ENCODE measurements at places on chromosomes 13 and 19.
A peak's percentile ranks its signal among the peaks of the same experiment; 100 is the strongest.

GRCh38 chr13:21124852-21125251 lies 51.5 kb downstream of the SKA3 start:
- DNase-seq: peak; percentile 57

- DNase-seq: no peak
These were observed 6.4 kb downstream of the DACH1 start for GRCh38 chr13:71860547-71861138.

DNA sequence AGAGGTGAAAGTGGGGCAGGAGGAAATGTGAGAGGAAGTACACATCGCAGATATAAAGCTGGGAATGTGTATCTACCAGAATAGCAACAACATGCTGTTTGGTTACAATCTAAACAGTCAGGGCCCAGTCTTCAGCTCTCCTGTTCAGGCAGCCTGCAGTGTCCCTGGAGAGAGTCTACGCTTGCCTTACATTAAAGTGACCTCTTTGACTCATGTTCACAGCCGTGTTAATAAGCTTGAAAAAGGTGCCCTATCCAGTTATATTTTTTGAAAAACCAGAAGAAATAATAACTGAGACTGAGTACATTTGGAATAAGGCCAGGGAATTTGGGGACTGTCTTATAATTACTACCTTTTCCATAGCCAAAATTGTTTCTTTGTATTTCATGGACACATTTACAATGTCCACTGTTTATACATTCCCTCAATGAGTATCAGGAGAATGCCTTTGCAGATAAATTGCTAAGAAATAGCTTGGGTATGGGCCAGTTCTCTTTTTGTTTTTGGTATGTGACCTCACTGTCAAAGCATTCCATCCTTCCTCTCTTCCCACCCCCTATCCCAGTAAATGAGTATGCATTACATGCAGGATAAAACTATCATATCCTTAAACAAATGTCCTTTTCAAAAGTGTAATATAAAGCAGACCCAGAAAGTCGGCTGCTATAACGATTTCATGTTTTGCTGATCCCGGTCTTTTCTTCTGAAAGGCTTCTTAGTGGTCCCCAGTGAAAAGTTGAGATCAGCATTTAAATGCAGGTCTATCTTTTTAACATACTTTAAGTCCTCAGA lies 82.6 kb downstream of the PCDH9 start:
- DNase-seq: no peak

DNA sequence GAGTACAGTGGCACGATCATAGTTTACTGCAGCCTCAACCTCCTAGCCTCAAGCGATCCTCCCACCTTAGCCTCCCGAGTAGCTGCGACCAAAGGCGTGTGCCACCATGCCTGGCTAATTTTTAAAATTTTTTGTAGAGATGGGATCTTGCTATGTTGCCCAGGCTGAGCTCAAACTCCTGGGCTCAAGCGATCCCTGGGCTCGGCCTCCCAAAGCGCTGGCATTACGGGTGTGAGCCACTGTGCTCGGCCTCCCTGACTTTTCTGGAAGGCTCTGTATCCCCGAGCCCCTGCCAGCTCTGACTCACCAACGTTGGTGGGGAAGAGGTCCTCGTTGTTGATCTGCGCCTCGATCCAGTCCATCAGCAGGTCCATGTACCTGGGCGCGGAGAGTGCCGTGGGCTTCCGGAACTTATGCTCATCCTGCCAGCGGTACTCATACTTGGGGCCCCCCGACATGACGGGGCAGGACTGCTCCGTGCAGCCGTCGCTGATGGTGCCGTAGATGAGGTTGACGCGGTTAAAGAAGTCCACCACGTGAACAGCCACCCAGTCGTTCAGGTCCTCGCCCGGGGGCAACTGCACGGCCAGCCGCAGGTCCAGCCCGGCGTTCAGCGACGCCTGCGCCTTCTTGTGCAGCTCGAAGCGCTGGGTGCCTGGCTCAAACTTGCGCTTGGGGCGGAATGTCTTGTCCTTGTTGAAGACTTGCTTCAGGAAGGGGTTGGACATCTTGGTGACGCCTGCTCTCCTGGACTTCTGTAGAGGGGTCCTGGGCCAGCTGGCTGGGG lies 18.1 kb downstream of the MOB3A start:
- no peak for DNase-seq

DNA sequence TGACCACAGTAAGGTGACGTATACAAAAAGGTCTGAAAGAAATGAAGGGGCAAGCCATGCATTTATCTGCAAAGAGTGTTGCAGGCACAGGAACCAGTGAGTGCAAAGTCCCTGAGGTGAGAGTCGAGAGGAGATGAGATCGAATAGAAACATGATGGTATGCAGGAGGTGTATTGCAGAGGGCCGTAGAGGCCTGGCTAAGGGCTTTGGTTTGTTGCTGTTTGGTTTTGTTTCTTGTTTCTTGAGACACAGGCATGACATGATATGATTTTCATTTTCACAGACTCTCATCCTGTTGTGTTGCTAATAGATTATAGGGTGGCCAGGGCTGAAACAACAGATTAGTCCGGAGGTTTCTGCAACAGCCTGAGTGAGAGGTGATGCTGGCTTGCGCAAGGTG lies 80.4 kb downstream of the HSPH1 start:
- no peak for DNase-seq

DNA sequence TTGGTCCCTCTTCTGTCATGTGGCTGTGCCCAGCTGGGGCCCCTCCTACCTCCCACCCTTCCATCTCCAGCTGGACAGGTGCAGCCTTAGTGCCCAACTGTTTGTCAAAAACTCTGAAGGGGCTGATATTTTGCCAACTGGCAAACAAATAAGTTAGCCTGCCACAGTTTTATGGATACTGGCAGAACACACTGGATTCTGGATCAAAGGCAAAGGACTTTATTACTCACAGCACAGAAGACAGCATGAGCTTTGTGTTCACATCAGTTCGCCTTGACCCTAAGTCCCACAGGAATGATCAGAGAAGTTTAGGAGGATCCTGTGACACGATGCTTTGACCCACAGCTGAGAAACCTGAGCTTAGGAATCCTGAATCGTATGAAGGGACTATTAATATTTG lies 16.4 kb downstream of the KLK2 start:
- no peak for DNase-seq

DNA sequence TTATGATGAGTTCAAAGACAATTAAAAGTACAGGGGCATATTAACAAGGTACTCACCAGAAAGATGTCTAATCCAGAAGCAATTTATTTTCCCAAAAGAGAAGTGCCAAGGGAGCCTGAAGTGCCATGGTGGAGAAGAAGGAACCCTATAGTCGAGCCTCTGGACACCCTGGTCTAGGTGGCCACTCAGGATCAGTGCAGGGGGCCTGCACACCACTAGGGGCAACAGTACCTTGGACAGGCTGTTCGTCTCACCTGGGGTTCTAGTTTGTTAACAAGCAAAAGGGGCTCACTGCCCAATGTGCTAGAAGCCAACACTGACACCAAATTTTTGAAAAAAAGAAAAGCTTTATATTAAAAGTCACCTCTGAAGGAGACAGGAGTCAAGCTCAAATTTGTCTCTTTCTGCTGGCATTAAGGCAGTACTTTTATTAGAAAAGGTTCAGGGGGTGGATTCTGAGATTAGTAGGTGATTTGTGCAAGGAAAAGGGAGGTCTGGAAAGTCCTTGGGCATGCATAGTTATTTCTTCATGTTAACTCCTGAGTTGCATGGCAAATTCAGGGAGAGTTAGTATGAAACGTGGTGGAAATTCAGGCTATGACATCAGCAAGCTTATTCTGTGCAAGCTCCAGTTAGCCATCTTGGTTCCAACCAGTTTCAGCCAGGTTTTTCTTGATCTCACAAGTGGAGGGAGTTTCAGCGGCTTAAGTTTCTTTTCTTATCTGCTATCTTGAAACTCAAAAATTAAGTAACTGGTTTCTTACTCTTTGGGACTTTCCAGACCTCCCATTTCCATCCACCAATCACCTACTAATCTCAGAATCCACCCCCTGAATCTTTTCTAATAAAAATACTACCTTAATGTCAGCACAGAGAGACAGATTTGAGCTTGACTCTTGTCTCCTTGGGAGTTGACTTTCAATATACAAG lies 884 bp upstream of the CBY2 start:
- DNase-seq: no peak

DNA sequence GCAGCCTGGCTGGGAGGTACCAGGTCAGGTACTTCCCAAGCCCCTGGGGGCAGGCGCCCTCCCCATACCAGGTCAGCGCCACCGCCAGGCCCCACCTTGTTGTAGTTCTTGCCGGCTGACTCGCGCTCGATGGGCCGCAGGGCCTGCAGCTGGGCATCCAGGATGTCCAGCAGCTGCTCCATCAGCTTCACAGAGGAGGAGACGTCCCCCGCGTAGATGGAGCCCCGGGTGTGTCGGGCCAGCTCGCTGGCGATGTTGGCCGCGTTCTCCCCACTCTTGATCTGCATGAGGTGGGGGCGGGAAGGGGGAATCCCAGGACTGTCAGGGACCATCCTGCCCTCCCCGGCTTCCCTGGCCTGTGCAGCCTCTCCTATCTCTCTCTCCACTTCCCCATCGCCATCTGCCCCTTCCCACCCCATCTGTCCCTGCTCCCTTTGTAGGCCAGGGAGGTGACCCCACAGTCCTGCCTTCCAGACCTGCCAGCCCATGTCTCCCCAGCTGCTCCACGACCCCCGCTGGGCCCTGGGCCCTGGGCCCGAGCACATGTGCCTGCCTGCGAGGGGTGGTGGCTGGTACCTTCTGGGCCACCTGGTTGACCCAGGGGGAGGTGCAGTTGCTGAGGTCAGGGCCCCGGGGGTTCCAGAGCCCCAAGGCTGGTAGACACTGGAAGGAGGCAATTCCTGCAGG lies 23.8 kb upstream of the ASF1B start:
- no peak for DNase-seq

- no peak for DNase-seq
These were observed 151.7 kb downstream of the DLEU7 start for GRCh38 chr13:50691681-50692263.

- no peak for DNase-seq
These were observed 1.8 kb upstream of the DIAPH3 start for GRCh38 chr13:60165391-60166099.

- DNase-seq: no peak
These were observed 2.5 kb downstream of the CAMSAP3 start for GRCh38 chr19:7598180-7598579.

DNA sequence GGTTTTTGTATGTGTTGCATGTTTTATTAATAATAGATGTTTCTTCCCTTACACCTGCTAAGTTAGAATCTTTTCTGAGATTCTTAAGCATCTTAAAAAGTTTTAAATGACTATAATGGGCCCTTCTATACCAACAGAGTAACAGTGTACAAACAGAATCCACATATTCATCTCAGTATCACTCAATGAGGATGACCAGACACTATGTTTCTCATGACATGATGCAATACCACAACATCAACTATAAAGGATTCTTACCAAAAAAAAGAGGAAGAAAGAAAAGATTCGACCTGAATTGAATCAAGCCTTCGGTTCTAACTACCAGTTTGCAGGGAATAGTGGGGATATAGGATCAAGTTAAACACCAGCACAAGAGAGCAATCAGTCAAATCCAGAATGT lies 56.5 kb downstream of the INTS6 start:
- DNase-seq: no peak

GRCh38 chr19:58183817-58184215 lies 955 bp downstream of the ZNF274 start:
- no peak for DNase-seq

DNA sequence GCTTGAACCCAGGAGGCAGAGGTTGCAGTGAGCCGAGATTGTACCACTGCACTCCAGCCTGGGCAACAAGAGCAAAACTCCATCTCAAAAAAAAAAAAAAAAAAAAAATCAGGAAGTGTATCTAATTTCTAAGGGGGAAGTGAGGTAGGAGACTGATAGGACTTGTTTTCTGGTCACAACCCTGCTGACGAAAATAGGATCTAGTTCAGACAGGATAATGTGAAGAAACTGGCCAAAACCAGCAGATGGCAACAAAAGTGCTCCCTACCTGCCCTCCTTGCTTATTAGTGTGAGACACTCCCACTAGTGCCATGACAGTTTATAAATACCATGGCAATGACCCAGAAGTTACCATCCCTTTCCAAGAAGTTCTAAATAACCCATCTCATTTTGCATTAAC lies 36.0 kb upstream of the KPNA3 start:
- DNase-seq: peak; percentile 22
